ENCODE measurements at places on chromosomes 7 and 10.

- DNase-seq: no peak
Measured at GRCh38 chr7:26930845-26931244, 66.5 kb upstream of the SKAP2 start.

GRCh38 chr7:23107781-23108180 is 2.2 kb downstream of the KLHL7 start:
- no peak for DNase-seq

- no peak for DNase-seq
Measured at GRCh38 chr10:11758527-11759236, 16.5 kb downstream of the ECHDC3 start.

DNA sequence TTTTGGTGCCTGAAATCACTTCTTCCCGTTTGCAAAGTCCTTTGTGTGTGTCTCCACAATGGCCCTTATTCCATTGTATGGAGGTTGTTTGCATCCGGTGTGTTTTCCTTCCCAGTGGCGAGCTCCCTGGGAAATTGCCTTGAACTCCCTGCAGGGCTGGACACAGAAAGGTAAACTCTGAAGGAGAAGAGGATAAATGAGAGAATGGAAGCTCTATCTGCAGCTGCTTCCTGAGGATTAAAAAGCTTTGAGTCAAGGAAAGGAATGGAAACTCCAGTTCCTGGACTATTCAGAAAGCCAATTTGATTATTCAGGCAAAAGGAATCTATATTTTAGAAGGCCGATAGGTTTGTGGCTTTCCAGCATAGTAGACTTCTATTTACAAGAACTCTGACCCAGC is 4.4 kb upstream of the GRK5 start:
- no peak for DNase-seq

GRCh38 chr7:31114593-31115343 is 62.7 kb downstream of the ADCYAP1R1 start:
- DNase-seq: no peak

GRCh38 chr10:1957057-1957456 is 219.7 kb upstream of the ADARB2 start:
- DNase-seq: no peak

DNA sequence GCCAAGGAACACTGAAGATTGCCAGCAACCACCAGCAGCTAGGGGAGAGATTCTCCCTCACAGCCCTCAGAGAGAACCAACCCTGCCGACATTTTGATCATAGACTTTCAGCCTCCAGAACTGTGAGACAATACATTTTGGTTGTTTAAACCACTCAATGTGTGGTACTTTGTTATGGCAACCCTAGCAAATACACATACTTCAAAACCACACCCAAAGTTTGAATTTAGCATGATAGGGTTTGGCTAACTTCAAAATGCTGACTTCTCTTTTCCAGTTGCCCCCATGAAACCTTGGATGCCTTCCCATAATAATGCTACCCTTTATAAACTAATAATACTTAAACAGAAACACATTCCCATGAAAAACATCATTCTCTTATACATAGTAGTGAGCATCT is 149.8 kb downstream of the DGKI start:
- no peak for DNase-seq

DNA sequence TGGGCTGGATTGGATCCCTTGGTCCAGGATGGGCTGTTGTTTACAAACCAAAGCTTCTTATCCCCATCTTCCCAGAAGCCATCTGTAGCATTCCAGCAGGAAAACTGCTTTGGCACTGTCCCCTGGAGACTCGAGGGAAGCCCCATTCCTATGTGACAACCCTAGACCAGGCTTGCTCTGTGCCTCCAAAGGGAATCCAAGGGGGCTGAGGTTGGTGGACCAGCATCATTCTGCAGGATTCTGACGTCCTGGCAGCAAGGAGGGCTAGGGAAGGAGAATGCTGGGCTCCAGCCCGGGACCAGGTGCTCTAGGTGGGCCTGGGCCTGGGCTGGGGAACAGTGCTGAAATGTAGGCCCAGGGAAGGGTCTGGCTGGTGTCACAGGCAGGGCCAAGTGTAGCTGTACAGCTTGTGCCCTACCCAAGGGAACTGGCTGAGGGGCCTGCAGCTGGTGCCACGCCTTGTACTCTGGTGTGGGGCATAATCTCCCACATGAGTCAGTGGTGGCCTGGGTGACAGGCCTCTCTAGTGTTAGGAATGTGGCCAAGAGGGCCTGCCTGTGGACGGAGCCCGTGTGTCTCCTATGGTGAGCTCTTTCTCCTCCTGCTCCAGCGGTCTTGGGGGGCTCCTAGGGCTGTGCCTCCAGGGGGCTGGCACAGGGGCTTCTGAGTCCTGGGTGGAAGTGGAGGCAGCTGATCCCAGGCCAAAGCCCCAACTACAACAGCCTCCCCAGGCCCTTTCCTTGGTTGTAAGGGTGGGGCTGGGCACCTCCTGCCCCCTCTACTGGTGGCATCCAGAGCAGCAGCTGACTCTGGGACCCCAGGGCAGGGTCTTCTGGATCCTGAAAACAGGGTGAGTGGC is 25.2 kb downstream of the TRIM8 start:
- no peak for DNase-seq

DNA sequence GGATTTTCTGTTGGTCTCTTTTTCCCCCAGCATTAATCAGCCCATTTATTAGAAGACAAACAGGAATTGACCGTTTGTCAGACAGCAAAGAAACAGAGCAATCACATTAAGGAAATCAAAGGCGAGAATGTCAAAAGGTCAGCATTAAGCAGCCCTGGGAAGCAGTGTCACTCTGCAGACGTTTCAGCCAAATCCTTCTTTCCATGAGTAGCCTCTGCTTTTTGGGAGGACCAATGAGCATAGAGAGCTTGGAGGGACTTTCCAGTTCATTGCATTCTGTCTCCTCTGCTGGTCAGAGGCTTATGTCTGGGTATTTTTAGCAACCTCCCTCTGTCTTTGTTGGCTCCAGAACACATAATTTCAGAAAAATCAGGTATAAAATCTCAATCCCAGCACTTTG is 481.4 kb downstream of the GALNT17 start:
- no peak for DNase-seq

GRCh38 chr7:13801669-13802068 is 187.8 kb downstream of the ETV1 start:
- no peak for DNase-seq

- no peak for DNase-seq
Measured at GRCh38 chr10:98963608-98964007, 272.0 kb downstream of the HPSE2 start.

DNA sequence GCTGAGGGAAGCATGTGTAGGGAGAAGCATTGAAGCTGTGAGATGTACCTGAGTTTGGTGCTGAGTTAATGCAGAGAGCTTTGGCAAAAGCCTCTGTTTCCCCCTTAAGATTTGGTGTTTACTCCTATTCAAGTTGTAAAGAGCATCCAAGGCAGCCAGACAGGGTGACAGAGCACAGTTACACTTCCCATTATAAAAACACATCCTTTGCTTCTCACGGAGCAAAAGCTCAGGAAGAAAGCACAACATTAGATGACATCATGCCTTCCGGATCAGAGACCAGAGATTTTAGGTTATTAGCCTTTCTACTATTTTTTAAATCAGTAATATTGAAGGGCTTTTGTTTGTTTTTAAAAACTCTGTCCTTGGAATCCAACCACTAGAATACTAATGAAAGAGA is 182.9 kb downstream of the DOCK4 start:
- DNase-seq: no peak

DNA sequence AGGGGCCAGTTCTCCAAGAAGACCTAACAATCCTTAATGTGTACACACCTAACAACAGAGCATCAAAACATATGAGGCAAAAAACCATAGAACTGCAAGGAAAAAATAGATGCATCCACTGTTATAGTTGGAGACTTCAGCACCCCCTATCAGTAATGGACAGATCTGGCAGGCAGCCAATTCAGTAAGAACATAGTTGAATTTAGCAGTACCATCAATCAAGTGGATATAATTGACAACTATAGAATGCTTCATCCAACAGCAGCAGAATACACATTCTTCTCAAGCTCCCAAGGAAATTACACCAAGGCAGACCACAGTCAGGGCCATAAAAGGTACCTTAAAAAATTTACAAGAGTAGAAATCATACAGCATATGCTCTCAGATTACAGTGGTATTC is 42.2 kb downstream of the POLL start:
- DNase-seq: peak; percentile 12

- peak; percentile 27 for DNase-seq
Measured at GRCh38 chr7:45580053-45580872, 6.1 kb downstream of the ADCY1 start.

DNA sequence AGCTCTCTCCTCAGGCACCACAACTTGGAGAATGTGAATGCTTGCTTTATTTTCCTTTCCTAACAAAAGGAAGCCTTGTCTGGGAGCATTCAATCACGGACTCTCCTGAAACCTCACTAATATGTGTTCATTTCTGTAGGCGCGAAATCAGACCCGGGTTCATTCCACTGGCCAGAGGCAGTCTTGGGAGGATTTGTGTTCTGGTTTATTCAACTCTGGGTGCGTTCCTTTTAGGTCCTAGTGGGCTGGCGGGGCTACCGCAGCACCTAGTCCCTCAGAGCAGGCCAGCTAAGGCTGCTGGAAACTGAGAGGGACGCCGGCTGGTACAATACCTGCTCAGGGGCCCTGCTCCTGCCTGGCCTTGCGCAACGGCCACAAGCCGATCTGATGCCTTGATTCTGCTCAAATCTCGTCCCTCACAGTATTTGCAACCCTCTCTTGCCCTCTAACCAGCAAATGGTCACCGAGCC is 7.5 kb downstream of the HOXA4 start:
- no peak for DNase-seq

DNA sequence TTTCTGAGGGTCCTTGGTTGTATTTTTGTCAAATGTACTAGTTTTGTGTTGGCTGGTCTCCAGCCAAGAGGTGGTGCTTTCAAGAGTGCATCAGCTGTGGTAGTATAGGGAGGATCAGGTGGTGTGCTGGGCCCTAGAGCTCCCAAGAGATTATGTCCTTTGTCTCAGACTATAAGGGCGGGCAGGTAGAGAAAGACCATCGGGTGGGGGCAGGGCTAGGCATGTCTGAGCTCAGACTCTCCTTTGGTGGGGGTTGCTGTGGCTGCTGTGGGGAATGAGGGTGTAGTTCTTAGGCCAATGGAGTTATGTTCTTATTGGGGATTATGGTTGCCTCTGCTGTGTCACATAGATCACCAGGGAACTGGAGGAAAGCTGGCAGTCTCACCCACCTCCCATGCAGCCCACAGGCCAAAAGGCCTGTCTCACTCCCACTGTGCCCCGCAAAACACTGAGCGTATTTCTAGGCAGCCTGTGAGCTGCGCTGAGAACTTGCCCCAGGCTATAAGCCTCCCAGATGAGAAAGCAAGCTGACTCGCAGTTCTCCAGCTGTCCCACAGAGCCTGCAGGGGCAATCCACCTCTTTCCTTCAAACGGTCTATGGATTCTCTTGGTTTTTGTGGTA is 1066.7 kb downstream of the GRM8 start:
- no peak for DNase-seq

DNA sequence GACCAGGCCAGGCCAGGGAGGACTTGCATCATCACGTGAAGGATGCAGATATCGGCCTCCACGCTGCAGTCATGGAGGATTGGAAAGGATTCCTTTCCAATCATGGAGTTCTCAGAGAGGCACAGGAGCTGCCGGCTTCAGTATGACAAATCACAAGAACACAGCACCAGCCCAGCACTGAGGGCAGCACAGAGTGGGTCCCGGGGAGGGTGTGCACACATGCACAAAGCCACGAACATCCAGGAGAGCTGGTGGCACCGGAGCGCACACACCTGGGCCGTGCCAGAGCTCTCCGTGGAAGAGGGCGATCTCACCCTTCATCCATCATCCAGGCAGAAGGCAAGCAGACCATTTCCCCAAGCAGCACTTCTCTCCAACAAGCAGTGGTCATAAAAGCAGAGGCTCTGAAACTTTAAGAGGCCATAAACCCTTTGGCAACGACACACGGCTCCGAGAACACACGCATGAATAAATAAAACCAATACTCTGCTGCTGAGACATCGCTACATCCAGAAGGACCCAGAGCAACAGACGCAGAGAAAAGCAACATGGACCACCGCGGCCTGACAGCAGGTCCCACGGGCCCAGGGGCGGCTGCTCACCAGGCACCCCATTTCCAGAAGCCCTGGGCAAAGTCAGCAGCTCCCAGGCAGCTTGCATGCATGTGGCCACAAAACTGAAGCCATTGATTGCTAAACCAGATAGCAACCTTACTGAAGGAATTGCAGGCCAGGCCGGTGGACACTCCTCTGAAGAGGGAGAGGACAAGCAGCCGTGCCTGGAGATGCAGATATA is 180.8 kb downstream of the USP6NL start:
- no peak for DNase-seq

DNA sequence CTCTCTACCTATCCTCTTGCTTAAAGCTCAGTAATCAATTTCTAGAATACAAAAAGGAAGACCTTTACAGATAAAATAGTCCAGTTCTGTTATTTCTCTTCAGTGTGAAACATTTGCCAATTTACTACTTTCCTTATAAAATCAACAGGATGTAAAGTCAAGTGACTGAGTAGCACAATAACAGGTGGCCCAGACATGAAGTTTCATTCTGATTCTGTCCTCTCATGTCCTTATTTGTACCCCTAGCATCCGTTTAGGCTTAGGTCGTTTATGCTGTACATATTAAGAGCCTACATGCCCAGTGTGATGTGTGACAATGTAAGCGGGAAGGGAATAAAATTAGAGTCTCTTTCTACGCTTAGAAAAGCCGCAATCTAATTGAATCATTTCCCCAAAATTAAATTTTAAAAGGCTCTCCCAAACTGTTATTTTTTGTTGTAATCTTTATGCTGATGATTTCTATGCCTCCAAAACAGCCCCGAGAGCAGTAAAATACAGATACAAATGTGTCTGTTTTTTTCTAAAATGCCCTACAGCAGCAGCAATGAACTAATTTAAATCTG is 29.1 kb downstream of the EPC1 start:
- DNase-seq: no peak

- no peak for DNase-seq
Measured at GRCh38 chr10:89481662-89482061, 53.7 kb downstream of the SLC16A12 start.

- DNase-seq: no peak
Measured at GRCh38 chr7:88306590-88307048, at the start of gene STEAP4. Gene STEAP4, minus strand, starts transcription at chr7:88306894. Its CDS starts 22,625 bp downstream, at chr7:88284269.

GRCh38 chr7:152931633-152932032 is 172.1 kb downstream of the ACTR3B start:
- DNase-seq: no peak

GRCh38 chr10:115975506-115975905 is 297.5 kb downstream of the GFRA1 start:
- DNase-seq: no peak

DNA sequence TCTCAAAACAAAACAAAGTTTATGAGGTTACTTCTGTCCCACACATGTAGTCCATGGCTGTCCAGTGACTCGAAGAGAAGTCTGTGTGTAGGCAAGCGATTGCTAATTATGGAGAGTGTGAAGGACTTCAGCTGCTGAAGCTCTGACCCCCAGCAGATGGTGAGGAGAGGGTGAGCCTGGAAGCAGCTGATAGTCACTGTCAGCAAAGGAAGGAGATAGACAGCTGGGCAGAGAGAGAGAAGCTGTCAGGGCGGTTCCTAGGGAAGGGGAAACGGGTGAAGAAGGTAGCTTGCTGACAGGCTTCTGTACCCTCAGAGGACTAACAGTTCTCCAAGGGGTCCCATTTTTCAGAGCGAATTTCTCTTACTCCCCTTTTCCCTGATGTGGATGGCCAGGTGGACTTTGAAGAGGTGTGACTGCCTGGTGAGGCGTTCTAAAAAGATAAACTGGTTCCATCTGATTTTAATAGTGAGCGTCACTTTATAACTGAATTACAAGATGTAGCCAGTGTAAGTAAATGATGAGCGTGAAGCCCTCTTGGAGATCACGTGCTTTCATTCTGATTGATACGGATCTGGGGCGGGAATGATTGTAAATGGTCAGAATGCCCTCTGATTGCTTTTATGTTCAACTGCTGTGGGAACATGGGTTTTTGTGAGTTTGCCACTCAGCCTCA is 12.1 kb downstream of the ZSCAN21 start:
- no peak for DNase-seq
